ENCODE measurements at places on chromosomes 11 and 22.

DNA sequence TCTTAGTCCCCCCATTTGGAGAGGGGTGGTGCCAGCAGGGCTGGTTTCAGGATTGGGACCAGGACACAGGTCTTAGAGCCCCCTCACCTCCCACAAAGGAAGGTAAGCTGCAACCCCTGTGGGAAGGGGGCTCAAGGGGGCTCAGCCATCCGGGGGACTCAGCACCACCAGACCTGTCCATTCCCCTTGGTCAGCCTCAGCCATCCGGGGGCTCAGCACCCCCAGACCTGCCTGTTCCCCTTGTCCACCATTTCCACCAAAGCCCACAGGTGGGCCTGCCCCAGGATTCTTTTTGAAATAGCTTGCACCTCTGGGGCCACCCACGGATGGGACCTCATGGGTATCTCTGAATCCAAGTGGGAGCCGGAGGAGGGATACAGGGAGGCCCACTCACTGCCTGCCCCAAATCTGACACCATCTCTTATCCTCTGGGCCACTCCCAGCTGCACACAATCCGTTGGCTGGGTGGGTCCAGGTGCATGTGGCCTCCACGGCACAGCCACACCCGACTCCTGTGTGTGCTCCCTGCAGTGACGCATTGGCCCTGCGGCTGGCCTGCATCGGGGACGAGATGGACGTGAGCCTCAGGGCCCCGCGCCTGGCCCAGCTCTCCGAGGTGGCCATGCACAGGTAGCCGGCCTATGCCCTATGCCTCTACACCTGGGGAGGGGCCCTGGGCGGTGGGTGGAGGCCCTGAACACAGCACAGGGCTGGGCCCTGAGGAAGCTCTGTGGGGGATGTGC is 15.9 kb downstream of the MCAT start:
- DNase-seq: no peak

DNA sequence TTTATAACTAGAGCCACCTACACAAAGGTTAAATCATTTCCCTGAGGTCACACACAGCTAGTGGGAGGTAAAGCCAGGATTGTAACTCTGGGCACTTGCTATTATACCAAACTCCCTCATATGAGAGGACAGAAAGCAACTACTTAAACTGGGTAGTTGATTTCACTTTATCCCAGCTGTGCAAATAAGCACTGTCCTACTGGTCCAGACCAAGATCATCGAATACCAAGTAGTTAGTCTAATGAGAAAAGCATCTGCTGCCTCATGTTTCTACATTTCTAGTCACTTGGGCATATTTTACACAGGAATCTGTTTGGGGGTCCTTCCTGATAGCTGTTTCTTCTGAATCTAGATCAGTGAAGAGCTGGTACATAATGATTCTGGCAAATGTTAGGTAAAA is 178.6 kb upstream of the NARS2 start:
- no peak for DNase-seq

- no peak for DNase-seq
These were observed 7.4 kb downstream of the ARHGEF17 start for GRCh38 chr11:73315293-73316020.

- no peak for DNase-seq
These were observed 18.3 kb upstream of the SYT7 start for GRCh38 chr11:61598886-61599868.

DNA sequence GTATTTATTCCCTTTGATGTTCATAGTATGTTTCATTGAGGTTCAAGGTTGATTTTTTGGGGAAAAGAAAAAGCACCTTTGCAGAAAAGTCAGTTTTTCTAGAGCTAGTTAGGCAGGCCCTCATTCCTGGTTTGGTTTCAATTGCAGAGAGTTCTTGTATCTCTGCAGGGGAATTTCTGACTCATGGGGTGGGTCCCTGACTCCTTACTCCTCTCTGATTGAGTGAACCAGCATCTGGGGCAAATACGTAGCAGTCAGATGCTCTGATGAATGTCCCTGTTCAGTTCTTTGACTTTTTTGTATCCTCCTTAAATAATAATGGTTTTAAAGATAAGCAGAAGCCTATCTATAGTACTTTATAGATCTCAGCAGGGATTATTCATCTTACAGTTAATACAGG is 7.7 kb upstream of the NCR3LG1 start:
- no peak for DNase-seq

GRCh38 chr11:82701847-82702520 is 31.7 kb downstream of the FAM181B start:
- DNase-seq: no peak

DNA sequence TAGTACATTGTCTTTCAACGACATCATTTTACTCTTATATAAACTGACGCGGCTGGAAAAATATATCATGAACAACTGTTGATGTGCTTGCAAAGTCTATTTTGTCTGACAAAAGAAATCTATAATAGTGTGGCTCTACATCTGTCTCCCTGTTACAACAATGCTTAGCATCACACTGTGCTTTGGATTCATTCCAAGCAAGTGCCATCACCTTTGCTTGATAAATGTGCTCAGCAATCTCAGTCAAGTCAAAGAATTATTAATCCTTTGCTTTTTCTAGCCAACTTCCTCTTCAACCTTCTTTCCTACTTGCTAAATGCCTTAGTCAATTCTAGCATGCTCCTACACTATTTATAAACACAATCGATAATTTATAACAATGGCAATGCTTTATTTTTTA is 140.5 kb downstream of the FCHSD2 start:
- DNase-seq: no peak

DNA sequence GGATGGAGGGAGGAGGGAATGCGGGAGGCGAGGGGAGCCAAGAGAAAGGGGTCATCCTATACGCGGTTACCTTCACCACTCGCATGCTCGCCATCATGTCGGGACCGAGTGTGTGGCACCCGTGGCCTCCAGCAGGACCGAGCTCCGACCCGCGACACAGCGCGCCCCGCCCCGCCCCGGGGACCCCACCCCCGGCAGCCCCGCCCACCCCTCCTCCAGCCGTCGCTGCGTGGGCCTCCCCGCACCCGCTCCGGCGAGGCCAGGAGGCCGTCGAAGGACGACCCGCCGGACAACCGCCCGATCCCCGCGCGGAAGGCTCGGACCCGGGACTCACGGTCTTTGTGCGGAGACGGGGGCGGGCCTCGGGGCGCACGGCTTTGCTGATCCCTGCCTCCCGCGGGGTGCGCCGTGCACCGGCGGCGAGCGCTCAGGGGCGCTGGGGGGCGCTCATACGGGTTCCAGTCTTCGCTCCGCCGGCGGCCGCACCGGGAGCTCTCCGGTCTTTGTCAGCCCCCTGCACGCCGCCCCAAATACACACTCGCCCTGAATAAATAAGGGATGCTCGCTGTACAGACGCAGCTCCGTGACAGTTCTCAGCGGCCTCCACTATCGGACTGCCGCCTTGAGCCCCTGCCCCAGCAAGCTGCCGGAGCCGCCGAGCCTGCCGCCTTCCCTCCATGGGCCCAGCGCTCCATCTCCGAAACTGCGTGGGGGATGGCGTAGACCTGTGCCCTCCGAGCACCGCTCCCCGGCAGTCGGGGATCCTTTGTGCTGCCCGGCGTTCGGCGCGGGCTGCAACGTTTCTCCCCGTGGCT is at the start of gene UBE2L6:
UBE2L6 (minus strand) TSS at position 158 of the 815 bp plus-strand sequence; CDS start at position 97, 61 bp downstream.
- peak; percentile 89 for DNase-seq

DNA sequence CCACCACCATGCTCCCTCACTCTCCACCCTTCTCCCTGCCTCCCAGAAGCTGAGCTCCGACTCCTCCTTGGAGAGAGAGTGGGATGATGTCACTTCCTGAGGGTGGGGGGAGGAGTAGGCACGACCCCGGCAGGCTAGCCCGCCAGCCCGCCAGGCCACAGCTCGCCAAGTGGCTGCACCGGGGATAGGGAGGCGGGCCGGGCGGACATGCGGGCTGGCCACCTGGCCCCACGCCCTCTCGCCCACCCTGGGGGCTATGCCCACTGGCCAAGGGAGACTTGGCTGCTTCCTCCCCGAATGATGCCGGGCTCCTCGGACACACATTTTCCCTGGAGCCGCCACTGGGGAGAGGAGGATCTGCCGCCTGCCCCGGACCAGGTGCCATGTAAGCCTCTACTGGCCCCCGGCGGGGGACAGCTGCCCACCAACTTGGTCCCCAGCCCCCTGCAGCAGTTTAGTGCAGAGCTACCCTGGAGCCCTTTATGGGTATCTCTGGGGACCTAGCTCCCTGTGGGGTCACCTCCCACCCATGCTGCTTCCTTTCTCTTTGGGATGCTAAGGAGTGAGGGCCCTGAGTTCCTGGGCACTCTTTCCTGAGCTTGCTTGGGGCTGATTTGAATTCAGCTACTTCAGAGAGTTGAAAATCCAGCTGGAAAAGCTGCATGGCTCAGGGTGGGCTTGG is 33.7 kb upstream of the MYRF start:
- DNase-seq: no peak

- DNase-seq: no peak
These were observed 41.0 kb downstream of the FDX1 start for GRCh38 chr11:110470716-110471115.

GRCh38 chr11:19952116-19952605 is 208.1 kb downstream of the DBX1 start:
- DNase-seq: no peak

DNA sequence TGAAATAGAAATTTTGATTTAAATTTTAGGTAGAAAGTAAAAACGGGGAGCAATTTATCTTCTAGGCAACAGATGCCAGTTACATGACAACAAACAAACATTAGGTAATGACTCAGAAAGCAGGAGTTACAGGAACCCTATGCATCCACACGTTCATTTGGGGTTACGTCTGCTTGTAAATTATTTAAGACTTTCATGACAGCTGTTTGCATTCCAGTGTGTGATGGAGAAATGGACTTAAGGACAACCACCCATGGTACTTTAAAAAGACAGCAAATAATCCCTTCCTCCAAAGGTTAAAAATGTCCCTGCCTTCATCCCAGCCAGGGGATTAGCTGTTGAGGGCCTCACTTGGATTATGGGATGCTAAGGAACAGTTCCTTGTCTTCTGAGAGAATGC is 11.8 kb downstream of the E2F8 start:
- DNase-seq: no peak

GRCh38 chr11:116033931-116034553 is 529.8 kb upstream of the CADM1 start:
- no peak for DNase-seq

GRCh38 chr11:12394601-12395000 is 17.2 kb downstream of the PARVA start:
- no peak for DNase-seq

GRCh38 chr22:40422558-40423309 is 52.3 kb downstream of the SGSM3 start:
- DNase-seq: no peak

GRCh38 chr22:40040927-40041326 is 46.2 kb downstream of the FAM83F start:
- DNase-seq: no peak

DNA sequence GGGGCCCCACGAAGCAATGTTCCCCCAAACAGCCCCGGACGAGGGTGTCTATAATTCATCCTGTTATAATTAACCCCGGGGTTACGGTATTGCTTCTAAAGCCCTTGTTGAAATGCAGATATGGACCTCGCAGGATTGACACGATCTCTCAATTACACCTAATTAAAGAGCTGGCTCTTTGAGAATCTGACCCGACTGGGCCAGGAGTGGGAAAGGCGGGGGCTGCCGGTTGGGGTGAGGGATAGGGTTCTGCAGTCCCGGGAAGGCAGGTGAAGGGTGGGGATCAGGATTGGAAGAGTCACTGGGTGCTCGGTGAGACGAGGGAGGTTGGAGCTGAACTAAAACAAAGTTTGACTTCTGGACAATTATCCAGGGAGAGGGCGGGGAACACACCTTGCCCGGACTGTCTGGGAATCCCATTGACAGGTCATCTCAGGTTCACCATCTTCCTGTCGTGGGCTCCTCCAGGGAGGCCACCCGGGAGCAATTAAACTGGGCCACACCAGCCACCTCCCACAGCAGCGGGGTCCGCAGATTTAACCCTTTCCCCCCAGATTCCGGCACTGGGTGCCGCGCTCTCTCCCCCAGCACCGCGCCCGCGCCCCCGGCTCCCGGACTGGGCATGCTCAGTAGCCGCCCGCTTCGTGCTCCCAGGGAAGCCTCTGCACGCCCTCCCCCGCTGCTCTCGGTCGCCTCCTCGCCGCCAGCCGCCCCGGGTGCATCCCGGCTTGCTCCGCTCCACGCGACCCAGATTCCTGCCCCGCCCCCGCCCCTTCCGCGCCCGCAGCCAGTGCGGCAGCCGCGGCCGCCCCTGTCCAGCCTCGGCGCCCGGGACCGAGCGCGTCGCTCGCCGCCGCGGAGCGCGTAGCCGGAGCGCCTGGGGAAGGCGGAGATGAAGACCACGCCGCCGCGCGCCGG is at the start of gene ELMOD1:
ELMOD1 (plus strand) TSS at position 688 of the 918 bp plus-strand sequence. CDS start 27,043 bp downstream, outside the sequence.
- DNase-seq: no peak

- DNase-seq: no peak
These were observed 9.7 kb upstream of the BID start for GRCh38 chr22:17783773-17784480.

GRCh38 chr11:112513417-112513816 is 252.8 kb upstream of the PLET1 start:
- DNase-seq: no peak

- DNase-seq: no peak
These were observed 40.4 kb upstream of the GRIK4 start for GRCh38 chr11:120471131-120471530.

- DNase-seq: no peak
These were observed 25.1 kb upstream of the RELT start for GRCh38 chr11:73350908-73351636.
